ENCODE measurements at places on chromosomes 13 and 19. TPM values are rescaled to one million over a fixed set of nuclear protein-coding genes. Genes with fewer than 3 reads are reported as not detected.

GRCh38 chr19:4362831-4363545 is 19.6 kb downstream of the MPND start:
- DNase-seq = no peak
- H3K27me3 ChIP-seq = no peaks in the 10 kb centered on the region
- H3K4me1 ChIP-seq = peaks cover 5% of the 10 kb centered on the region

DNA sequence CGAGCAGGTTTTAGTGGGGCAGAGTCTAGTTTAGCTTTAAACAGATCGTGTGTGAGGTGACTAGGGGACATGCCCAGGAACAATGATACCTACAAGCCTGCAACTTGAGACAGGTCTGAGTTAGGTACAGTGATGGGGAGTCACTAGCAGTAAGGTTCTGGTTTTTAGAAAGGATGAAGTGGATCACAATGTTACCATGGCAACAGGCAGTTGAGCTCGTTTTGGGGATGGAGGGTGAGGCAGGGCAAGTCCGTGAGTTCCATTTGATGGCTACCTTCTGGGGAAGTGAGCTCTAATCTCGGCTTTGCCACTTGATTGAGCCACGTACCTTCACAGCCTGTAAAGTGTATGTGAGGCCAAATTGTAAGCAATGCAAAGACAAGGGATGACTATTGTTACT is 76.0 kb upstream of the GTF3A start:
- no peaks in the 10 kb centered on the region for H3K27me3 ChIP-seq
- H3K36me3 ChIP-seq = no peaks in the 10 kb centered on the region
- no peak overlapping the region for H3K4me3 ChIP-seq
- H3K27ac ChIP-seq = no peak overlapping the region
- no peak for DNase-seq
- peaks cover 17% of the 10 kb centered on the region for H3K4me1 ChIP-seq

ZNF471 gene
- 8.6 TPM for total RNA-seq

- no peaks in the 10 kb centered on the region for H3K27me3 ChIP-seq
- no peak overlapping the region for H3K27ac ChIP-seq
- no peak overlapping the region for H3K4me3 ChIP-seq
- no peaks in the 10 kb centered on the region for H3K36me3 ChIP-seq
- DNase-seq = no peak
Measured at GRCh38 chr13:106527445-106527801, 8.0 kb downstream of the EFNB2 start.

PRX gene
- total RNA-seq = 5.8 TPM

DNA sequence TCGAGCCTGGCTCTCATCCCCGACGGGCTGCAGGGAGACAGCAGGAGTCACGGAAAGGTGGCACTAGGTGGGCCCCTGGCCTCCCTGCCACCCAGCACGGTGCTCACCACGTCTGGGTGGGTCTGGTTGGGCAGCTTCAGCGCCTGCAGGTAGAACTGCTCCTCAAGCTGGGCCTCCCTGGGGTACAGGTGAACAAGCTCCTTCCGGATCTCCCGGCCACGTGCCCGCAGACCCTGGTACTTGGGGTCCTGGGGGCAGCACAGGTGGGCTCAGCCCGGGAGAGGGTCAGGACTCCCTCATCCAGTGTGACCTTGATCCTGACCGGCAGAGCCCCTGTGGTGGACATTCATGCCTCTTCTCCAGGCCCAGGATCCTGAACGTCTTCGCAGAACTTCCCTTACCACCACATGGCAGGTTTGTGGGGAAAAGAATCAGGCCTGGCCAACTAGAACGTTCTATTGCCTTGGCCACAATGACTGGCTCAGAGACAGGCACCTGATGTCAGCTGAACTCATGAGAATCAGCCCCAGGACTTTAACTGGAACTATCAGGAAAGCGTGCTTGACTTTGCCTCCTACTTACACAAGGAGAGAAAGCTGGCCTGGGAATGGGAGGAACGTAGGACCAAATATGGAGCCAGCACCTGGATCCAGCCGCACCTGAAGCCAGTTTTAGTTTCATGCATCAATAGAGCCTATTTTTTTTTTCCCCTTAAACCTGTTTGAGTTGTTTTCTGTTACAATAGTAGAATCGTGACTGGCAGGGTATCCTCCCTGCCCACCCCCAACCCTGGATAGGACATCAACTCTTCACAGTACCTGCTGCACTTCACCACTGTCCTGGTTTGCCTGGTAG is 8.9 kb downstream of the SARS2 start:
- H3K4me3 ChIP-seq = no peak overlapping the region
- H3K27ac ChIP-seq = no peak overlapping the region
- no peaks in the 10 kb centered on the region for H3K4me1 ChIP-seq

DNA sequence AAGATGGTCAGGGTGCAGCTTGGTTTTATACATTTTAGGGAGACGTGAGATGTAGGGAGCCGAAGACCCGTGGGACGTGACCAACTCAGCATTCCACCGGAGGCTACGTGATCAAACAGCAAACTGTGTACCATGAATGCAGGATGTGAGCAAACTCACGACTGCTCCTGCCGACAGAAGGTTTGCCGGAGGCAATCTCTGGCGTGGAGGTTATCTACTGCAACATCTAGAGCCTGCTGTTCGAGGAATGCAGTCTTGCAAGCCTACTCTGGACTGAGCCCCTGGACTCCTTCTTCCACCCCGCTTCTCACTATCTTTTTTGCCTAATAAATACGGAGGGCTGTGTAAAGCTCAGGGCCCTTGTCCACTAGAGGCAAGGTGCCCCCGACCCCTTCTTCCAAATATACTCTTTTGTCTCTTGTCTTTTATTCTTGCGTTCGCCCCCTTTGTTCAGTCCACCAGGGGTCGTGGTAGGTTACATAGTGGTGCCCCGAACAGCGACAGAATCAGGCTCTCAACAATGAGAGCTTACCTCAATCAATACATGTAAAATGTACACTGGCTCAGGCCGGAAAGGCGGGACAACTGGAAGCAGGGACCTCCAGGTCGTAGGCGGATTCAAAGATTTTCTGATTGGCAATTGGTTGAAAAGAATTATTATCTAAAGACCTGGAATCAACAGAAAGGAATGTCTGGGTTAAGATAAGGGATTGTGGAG is 8.9 kb upstream of the OR1I1 start:
- H3K36me3 ChIP-seq = no peaks in the 10 kb centered on the region
- no peaks in the 10 kb centered on the region for H3K4me1 ChIP-seq
- no peaks in the 10 kb centered on the region for H3K27me3 ChIP-seq
- no peak overlapping the region for H3K4me3 ChIP-seq
- no peak overlapping the region for H3K27ac ChIP-seq

DNA sequence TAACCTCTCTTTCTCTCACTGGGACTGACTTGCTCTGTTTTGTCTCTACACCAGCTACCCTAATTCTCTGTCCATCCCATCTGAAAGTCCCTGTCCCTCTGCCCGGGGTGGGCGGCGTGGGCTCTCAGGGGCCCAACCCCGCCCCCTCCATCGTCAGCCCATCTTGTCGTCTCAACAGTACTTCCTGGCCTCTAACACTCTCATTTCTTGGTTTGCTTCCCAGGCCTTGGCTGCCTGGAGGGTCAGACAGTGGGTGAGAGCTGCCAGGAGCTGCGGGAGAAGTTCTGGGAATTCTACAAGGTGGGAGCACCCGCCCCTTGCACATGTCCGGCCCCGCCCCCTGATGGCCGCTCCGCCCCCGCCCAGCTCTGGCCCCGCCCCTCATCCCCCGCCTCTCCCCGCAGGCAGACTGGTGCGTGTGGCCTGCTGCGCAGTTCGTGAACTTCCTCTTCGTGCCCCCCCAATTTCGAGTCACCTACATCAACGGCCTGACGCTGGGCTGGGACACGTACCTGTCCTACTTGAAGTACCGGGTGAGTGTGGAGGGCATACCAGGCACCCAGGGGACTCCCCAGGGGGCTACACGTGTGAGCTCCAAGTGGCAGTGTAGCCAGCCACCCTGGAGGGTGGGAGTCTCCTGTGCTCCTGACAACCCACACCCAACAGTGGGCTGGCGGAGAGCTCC is 1.7 kb downstream of the MPV17L2 start:
- H3K4me1 ChIP-seq = peaks cover 37% of the 10 kb centered on the region
- H3K36me3 ChIP-seq = peaks cover 12% of the 10 kb centered on the region

DNA sequence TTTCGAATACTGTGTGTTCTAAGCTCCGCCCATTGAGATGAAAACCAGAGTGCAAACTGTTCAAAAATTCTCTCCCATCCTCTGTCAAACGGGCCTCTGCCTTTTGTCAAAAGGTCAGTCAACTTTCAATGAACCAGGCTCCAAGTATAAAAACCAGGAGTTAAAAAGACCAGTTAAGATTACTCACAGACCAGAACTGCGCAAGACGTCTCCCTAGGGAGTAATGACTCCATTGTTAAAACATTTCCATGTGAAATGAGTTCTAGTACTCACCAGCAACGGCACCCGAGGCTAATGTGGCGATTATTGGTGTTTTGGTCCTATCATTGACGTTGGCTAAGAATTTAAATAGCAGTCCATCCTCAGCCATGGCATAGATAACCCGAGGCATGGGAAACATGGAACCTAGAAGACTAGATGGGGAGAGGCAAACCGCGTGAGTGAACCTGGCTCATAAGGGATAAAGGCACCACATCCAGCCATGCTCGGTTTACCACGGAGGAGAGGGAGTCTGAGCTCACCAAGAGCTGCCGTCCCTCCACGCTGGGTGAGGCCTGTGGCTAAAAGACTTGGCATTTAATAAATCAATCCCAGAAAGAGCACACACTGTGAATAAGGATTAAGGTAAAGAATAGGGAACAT is 73.3 kb downstream of the SLC7A1 start:
- H3K27ac ChIP-seq = no peak overlapping the region
- DNase-seq = no peak
- no peak overlapping the region for H3K4me3 ChIP-seq
- peaks cover 62% of the 10 kb centered on the region for H3K36me3 ChIP-seq
- H3K4me1 ChIP-seq = no peaks in the 10 kb centered on the region

ARHGAP45 gene
- 28.3 TPM for total RNA-seq

ZNF302 gene
- 21.1 TPM for total RNA-seq

DNA sequence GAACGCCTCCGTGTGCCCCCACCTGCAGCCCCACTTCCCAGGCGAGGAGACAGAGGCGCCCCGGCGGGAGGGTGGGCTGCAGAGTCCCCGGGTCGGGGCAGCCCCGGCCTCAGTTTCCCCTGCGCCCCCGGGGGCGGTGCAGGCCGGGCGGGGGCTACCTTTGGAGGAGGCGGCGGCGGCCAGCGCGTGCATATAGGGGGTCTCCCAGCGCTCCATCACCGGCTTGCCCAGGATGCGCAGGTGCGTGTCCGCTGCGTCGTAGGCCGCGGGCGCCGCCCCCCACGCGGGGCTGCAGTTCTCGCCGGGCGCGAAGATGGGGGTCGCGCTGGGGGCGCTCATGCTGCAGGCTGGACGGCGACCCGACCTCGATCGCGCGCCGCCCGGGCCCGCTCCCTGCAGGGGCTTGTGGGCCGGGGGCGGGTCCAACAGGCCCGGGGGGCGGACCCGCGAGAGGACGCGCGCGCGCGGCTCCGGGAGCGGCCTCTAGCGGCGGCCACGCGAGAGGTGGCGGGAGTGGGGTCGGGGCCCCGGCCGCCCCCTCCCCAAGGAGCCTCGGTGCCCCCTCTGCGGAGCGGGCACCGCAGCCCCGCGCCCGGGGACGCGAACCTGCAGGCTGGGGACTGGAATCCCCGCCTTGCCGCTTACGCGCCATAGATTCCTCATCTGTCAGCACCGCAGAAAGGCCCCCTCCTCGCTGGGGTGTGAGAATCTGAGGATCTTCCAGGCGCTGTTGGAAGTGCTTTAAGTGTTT is at the start of gene GAMT:
GAMT (minus strand) TSS at position 405 of the 751 bp plus-strand sequence; CDS start at position 339, 66 bp downstream.
- H3K4me1 ChIP-seq = peaks cover 43% of the 10 kb centered on the region
- H3K27me3 ChIP-seq = no peaks in the 10 kb centered on the region
- H3K36me3 ChIP-seq = no peaks in the 10 kb centered on the region
- no peak within 1 kb of the TSS for H3K27ac ChIP-seq
- no peak for DNase-seq

DNA sequence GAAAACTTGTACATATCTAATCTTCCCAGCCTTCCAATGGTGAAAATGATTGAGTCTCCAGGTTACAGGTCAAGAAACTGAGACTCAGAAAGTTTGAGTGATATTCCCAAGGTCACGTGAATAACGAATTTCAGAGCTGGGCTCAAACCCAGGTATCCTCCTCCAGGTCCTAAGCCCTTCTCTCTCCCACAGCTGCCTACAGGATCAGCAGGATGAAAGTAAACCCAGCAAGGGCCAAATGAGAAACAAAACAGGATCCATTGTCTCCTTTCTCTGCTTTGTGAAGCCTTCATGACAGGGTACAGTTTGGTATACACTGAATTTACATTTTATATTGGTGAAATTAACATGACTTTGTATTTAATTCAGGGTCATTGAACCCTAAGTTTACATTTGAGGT is 208.1 kb downstream of the RBM26 start:
- DNase-seq = no peak
- no peaks in the 10 kb centered on the region for H3K4me1 ChIP-seq
- no peaks in the 10 kb centered on the region for H3K36me3 ChIP-seq
- H3K27ac ChIP-seq = no peak overlapping the region

CRB3 gene
- not detected for total RNA-seq

ZNF709 gene
- 2.0 TPM for total RNA-seq

DNA sequence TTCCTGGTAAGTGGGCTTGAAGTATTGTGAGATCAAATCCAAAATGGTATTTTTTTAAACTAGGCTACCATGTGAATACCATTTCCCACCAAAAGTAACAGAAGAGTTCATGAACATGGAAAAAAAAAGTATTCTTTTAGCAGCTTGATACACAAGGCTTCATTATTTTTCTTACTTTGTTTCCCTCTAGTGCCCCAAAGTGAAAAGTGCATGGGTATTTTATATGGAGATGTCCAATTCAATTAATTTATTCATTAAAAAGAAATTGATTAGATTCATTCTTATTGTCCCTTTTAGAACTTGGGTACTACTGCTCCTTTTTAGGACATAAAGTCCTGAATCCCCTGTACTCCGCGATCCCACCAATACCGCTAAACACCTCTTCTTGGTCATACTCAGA is 28.6 kb upstream of the SCEL start:
- H3K36me3 ChIP-seq = no peaks in the 10 kb centered on the region
- H3K4me1 ChIP-seq = peaks cover 21% of the 10 kb centered on the region
- H3K4me3 ChIP-seq = no peak overlapping the region
- H3K27me3 ChIP-seq = no peaks in the 10 kb centered on the region
- no peak overlapping the region for H3K27ac ChIP-seq

GRCh38 chr19:3440082-3440481 is 40.2 kb downstream of the SMIM24 start:
- no peaks in the 10 kb centered on the region for H3K27me3 ChIP-seq
- H3K27ac ChIP-seq = peak overlapping the region; percentile 34
- no peak overlapping the region for H3K4me3 ChIP-seq
- peaks cover 34% of the 10 kb centered on the region for H3K36me3 ChIP-seq

DNA sequence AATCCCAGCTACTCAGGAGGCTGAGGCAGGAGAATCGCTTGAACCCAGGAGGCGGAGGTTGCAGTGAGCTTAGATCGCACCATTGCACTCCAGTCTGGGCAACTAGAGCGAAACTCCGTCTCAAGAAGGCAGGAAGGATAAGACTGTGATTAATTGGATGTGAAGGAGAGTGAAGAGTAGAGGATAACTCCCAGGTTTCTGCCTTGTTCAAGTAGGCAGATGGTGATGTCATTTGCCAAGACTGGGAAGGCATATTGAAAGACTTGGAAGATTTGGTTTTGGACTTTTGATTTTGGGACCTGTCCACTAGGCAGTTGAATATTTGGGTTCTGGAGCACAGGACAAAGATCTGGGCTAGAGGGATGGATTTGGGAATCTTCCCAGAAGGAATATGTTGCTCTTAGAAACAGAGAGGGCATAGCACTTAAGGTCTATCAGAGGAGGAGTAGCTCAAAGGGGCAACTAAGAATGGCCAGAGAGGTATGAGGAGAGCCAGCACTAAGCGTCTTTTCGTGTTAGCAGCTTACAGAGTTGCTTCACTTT is 20.0 kb downstream of the GARRE1 start:
- no peaks in the 10 kb centered on the region for H3K27me3 ChIP-seq
- H3K36me3 ChIP-seq = peaks cover 5% of the 10 kb centered on the region
- no peak for DNase-seq
- peaks cover 50% of the 10 kb centered on the region for H3K4me1 ChIP-seq
- peak overlapping the region; percentile 43 for H3K27ac ChIP-seq

PTPRS gene
- 234 TPM for total RNA-seq
